Natural killer cell (primary cell): ENCODE measurements at places on chromosomes 1 and 21. TPM values are rescaled to one million over a fixed set of nuclear protein-coding genes. Genes with fewer than 3 reads are reported as not detected.
A peak's percentile ranks its signal among the peaks of the same experiment; 100 is the strongest.

DNA sequence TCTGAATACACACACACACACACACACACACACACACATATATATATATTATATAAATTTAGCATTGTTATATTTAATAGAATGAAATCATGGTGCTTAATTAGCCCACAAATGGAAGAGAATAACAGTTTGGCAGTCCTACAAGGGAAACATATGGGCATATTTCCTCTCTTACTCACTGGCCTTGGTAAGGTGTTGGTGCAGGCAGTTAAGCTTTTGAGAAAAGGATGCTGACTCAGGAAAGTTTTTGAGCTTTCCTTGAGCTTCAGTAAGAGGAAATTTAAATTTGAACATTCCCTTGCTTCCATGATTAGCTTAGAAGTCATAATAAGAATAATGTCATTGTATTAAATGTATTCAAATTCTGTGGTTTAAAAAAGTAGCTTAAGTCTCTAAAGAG lies 37.0 kb upstream of the B3GALT5 start:
- no peak for DNase-seq

DNA sequence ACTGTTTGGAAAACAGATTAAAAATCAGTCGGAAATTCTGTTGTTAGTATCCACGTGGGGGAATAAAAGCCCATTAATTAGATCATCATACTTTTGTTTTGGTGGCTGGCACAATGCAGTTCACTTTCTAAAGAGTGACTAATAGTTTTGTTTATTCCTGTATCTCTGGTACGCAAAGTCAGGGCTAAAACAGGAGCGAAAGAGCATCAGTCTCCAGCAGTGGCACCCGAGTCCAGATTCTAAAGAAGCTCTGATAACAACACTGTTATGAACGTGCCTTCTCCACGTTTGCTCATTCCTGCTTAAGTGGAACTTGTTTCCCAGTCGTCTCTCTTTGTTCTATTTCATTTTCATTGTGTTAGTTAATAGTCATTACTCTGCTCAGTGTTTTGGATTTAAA lies 69.6 kb downstream of the HSPA13 start:
- no peak for DNase-seq

- peak; percentile 14 for DNase-seq
Observed at GRCh38 chr1:234782791-234783190, 172.8 kb upstream of the IRF2BP2 start.

DNA sequence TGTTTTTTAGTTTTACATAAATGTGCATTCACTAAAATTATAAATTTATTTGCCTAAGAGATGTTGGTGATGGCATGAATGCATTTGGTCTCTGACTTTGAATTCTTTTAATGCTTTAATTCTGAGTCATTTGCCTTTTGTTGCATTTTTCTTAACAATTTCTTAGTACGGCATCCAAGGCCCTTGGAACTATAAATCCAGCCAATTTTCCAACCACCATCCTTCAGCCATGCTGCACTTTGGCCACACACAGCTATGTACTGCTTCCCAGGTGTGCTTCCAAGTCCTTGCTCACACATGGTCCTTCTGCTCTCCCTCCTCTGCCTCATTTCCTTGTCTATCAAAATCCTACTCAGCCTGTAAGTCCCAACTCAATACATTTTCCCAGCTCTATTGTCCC lies 161.0 kb downstream of the DHRS3 start:
- DNase-seq = no peak

UBASH3A gene
- 2.0 TPM for total RNA-seq

BRDT gene
- not detected for total RNA-seq

ZBTB18 gene
- 12.6 TPM for total RNA-seq
